ENCODE measurements at places on chromosomes 11 and 22.

DNA sequence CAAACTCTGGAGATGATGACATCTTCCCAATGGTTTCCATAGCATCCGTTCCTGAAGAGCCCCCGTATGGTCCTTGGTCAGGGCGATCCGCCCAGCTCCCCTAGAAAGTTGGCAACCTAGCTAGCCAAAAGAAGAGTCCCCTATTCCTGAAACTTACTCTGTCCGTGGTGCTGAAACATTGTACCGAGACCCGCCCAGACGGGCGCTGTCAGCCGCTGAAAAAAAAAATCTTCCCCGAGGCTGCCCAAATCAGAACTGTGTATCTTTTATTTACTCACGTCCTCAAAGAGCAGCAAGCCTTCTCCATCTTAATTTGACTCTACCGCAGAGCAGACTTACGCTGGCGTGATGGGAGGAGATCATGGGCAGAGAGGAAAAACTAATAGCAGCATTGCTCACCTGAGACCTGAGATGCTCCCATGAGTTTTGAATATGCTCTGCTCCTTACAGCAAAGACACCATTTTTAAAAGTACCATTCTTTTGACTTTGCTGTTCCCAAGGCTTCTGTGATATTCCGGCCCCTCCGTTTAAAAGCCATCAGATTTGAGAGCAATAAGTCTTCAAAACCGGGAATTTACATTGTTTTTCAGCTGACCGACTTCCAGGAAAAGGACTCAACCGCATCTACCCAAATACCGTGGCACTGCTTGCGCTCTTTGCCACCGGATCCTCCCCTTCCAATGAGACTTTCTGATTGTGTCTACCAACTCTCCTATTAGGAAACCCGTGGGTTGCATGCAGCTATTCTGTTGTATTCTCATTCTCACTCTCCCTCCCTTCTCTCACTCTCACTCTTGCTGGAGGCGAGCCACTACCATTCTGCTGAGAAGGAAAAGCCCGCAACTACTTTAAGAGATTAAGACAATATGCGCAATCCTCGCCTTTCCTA is at the start of gene SLC17A6:
TSS of gene SLC17A6 (plus strand) at position 786 of the 890 bp plus-strand sequence. CDS start 153 bp downstream, outside the sequence.
- DNase-seq, result peak; percentile 42

- DNase-seq, result no peak
These were observed 651.1 kb downstream of the METTL15 start for GRCh38 chr11:28759311-28759710.

GRCh38 chr22:48823941-48824340 is 1003.7 kb downstream of the BRD1 start:
- no peak for DNase-seq

DNA sequence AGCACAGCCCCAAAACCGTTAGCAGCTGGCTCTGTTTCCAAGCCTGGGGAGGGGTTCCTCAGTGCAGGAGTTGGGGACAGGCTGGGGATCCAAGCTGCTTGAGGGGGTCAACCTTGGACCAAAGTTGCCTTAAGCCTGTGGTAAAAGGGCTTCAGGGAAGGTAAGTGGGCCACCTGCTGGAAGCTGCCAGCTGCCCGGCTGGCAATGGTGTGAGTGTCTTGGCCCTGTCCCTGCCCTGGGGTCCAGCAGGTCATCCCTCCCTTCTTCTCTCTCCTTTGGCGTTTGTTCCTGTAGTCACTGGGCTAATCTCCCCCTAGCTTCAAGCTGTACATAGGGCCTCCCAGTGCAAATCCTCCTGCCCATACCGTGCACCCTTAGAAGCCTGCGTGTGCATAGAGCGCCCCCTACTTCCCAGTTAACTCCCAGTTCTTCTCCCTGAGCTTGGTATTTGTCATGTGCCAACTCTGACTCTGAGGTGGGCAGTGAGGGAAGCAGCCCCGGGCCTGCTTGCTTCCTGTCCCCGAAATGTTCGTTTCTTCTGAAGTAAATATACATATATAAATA is 4.4 kb downstream of the TMEM258 start:
- DNase-seq, result peak; percentile 40

- DNase-seq, result no peak
These were observed 2.6 kb downstream of the PACSIN2 start for GRCh38 chr22:43012390-43012789.

GRCh38 chr11:119578521-119579191 is 150.3 kb downstream of the NECTIN1 start:
- no peak for DNase-seq

- DNase-seq, result no peak
These were observed 74.3 kb downstream of the GRAMD1B start for GRCh38 chr11:123504401-123504800.

- no peak for DNase-seq
These were observed 13.8 kb downstream of the LIF start for GRCh38 chr22:30232716-30233218.

DNA sequence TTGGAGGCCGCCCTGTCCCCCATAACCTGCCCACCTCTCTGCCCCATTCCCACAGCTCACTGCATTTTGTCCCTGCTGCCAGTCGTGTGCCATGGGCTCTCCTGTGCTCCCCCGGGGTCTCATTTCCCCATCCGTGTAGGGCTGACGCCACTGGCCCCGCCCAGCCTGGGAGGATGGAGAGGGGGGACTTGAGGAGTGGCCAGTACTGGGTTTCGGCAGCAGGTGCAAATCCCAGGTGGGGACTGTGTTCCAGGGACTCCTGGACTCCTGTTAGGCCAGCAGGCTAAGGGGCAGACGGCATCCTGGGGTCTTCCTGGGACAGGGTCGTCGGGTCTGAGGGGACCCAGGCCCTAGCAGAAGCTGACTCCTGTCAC is 1.2 kb upstream of the MYO7A start:
- DNase-seq, result no peak

- DNase-seq, result no peak
These were observed 806.2 kb upstream of the RAG2 start for GRCh38 chr11:37404231-37404630.

DNA sequence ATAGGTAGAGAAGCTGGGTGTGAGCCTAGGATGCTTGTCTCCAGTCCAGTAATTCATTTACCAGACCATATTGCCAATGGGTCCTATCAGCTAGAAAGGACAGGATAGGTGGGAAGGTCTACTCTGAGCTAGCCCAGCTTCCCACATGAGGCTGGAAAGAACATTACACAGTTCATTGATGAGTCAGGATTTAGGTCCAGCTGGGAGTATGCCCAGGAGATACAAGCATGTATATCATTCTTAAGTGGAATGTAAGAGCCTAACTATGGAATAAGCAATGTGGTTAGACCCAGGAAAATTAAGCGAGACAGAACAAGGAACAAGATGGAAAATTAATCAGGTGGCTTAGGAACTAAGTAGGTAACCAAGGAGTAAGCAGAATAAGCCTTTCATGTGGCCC is 59.0 kb upstream of the TBCEL start:
- no peak for DNase-seq

- DNase-seq, result no peak
These were observed 53.2 kb downstream of the MTMR3 start for GRCh38 chr22:29936186-29936585.

DNA sequence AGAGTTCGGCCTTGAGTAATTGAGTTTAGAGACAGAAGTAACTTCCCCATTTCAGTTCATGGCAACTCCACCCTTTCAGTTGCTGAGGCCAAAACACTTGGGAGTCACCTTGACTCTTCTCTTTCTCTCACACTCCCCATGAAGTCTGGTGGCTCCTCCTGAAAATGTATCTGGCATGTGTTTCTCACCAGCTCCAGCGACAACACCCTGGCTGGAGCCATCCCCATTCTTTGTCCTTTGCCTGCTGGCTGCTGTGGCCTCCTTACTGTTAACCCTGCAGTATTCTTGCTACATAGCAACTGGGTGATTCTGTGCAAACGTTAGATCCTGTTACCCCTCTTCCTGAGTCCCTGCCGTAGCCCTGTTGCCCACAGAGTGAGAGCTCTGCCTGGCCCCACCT is 23.8 kb downstream of the SLC6A5 start:
- no peak for DNase-seq

GRCh38 chr11:33980897-33981296 is 70.6 kb upstream of the CAPRIN1 start:
- no peak for DNase-seq

DNA sequence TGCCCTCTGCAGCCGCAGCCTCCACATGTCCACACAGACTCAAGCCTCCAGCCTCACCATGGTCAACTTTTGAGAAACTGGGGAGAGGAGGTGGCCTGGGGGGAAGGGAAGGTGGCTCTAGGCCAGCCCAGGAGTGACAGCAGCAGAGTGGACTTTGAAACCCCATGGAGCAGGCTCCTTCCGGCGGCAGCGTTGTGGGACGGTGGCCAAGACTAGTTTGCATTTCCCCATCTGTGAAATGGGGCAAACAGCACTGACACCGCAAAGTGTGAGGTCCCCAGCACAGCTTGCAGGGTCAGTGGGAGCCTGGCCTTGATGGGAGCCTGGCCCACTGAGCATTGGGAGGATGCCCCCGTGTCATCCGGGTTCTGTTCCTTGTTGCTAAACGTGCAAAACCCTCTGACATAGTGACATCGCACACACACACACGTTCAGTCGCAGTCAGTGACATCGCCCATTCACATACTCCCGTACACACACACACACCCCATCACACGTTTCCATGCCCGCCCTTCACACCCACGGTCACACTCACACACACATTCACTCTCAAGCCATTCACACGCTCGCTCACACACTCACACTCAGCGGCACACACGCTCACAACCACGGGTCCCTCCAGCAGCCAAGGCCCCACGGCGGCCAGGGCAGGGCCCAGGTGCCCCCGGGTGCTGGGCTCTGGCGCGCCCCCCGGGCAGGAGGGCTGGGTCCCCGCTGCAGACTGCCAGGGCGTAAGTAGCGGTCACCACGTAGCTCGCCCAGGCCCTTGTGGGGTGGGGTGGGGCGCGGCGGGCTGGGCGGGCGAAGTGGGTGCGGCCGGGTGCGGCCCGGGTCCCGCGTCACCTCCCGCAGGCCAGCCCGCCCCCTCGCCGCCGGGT is 585 bp downstream of the CYB5R3 start:
- no peak for DNase-seq

GRCh38 chr22:36386900-36387708 is 663 bp downstream of the MYH9 start:
- DNase-seq, result no peak

GRCh38 chr22:33114565-33114964 is 56.4 kb upstream of the SYN3 start:
- no peak for DNase-seq
